SK-N-MC (cell line): ENCODE measurements at places on chromosomes 4 and X.
A peak's percentile ranks its signal among the peaks of the same experiment; 100 is the strongest.

DNA sequence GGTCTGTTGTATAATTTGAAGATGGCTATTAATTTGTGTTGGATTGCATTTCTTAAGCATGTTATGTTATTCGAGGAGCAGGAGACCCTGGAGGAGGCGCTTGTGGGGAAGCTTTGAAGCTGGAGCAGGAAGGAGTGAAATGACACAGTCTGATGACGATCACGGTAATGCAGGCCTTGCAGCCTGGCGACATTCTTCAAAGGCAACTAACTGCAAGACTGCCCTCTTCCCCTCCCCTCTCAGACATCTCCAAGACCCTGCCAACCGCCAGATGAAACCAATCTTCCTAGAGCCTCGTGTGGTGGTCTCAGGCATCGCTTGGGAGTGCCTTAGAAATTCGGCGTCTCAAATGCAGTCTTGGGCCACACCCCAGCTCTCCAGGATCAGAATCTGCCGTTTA is 16.1 kb downstream of the CLCN4 start:
- DNase-seq, result no peak

GRCh38 chr4:63906660-63907183 is 502.5 kb downstream of the TECRL start:
- DNase-seq, result no peak

GRCh38 chr4:158766434-158767044 is 2.3 kb upstream of the FNIP2 start:
- DNase-seq, result no peak

DNA sequence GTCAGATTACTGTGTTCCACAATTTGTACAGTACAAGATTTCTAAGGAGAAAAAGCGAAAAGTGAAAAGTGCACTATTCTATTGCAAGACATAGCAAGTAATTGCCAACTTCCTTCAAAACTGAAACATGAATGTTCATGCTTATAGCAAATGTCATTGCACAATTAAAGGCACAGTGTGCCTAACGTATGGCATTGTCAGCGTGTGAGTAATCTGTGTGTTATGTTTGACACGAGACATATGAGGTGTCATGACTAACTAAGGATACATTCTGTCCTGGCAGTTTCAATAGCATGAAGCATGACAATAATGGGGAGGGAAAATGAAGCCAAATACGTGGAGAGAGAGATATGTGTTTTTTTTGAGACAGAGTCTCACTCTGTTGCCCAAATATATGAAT is 33.6 kb upstream of the TBC1D9 start:
- no peak for DNase-seq

- DNase-seq, result no peak
These were observed 1.3 kb downstream of the MTHFD2L start for GRCh38 chr4:74159143-74159709.

DNA sequence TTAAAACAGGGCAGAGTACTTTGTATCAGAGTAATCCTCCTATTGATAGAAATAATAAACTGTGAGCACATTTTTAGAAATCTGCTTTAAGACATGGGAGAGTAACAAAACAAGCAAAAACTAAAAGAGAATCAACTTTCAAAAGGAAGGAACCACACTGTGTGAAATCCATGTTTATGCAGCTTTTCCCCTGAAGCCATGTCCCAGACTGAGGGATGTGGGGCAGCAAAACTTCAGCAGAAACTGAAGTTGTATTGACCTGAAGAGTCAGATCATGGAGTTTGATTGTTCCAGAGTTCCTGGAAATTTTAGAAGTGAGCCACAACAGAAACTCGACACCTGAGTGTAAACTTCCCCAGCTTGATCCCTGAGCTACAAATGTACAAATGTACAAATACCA is 53.2 kb downstream of the COMMD8 start:
- no peak for DNase-seq

DNA sequence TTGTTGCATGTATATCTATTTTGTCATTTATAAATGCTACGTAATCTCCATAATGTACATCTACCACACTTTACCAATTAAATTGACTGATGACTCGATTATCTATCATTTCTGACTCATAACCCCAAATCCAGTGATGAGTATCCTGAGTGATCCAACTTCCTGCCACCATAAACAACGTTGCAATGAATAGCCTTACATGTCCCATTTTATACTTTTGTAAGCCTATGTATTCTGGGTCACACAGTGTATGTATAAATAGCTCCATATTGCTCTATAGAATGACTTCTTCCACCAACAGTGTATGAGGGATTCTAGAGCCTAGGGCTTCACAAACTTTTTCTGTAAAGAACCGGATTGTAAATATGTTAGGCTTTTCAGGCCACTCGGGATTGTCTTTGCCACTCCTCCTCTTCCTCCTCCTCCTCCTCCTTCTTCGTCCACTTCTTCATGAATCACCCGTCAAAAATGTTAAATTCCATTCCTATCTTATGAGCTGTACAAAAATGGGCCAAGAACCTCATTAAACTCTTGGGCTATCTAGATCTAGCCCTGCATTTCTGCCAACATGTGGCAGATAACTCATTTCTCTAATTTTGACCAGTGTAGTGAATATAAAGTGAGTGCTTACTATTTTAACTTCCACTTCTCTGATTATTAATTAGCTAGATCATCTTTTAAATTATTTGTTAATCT is 672.2 kb upstream of the AMOT start:
- no peak for DNase-seq

GRCh38 chr4:153763404-153763803 is 3.6 kb upstream of the RNF175 start:
- no peak for DNase-seq

GRCh38 chr4:182600093-182600492 is 317.1 kb downstream of the DCTD start:
- DNase-seq, result no peak

GRCh38 chrX:38881727-38882126 is 80.5 kb downstream of the MID1IP1 start:
- no peak for DNase-seq

DNA sequence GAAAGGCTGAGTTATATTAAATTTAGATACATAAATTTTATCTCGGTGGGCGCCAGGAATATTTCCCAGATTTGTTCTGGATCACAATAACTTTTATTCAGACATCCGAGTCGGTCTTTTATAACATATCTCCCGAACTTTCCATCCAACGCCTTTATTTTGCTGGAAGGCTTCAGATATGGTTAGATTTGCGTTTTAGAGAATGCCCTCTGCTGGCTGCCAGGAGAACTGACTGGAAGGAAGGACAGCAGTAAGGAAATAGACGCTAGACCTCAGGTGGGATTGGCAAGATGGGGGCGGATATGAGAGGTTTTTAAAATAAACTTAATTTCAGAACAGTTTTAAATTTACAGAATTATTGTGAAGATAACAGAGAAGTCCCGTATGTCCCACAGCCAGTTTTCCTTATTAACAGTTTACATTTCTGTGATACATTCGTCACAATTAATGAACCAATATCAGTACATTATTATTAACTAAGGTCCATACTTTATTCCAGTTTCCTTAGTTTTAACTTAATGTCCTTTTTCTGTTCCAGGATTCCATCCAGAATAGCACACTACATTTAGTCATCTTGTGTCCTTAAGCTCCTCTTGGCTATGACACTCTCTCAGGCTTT is 4.6 kb upstream of the KANTR start:
- peak; percentile 56 for DNase-seq

DNA sequence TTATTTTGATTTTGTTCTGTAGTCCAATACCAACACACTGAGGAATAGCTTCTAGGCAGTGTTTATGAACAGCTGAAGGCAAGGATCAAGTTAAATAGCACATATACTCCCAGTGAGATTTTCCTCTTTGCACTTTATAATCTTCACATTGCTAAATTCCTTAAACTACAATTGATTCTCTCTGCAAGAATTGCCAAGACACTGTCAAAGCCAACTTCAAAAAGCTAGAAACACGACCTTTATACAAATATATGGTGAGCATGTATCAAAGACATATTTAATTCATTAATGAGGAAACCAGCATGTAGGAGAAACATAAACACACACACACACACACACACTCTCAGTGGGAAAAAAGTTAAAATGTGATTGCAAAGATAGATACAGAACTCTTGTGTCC is 86.4 kb upstream of the FAM9C start:
- DNase-seq, result no peak

DNA sequence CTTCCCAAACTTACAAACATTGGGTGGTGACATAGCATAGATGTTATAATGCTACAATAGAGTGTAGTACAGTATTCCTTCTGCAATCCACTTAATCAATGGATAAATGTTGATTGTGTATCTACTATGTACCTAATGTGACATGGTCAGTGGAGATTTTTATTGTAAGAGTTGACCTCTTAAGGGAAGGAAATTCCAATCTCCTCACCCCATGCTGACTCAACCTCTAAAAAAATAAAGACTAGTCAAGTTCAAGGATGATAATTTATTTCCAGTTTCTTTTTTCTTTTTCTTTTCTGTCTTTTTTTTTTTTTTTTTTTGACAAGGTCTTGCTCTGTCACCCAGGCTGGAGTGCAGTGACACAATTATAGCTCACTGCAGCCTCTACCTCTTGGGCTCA is 206.5 kb upstream of the STS start:
- DNase-seq, result no peak

DNA sequence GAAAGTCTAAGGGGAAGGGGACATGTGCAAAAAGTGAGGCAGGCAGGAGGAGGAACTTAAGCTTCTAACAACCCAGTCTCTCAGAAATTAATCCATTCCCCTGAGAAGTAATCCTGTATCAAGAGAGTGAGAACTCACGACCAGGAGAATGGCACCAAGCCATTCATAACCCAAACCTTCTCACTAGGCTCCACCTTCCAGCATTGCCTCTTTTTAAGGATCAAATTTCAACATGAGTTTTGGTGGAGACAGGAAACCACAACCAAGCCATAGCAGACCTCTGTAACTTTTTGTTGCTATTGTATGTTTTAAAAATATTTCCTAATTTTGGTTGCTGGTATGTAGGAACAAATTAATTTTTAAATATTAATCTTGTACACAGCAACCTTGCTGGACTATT is 32.8 kb downstream of the PASD1 start:
- DNase-seq, result peak; percentile 26

GRCh38 chr4:112736718-112737135 is 99.8 kb downstream of the LARP7 start:
- DNase-seq, result no peak

DNA sequence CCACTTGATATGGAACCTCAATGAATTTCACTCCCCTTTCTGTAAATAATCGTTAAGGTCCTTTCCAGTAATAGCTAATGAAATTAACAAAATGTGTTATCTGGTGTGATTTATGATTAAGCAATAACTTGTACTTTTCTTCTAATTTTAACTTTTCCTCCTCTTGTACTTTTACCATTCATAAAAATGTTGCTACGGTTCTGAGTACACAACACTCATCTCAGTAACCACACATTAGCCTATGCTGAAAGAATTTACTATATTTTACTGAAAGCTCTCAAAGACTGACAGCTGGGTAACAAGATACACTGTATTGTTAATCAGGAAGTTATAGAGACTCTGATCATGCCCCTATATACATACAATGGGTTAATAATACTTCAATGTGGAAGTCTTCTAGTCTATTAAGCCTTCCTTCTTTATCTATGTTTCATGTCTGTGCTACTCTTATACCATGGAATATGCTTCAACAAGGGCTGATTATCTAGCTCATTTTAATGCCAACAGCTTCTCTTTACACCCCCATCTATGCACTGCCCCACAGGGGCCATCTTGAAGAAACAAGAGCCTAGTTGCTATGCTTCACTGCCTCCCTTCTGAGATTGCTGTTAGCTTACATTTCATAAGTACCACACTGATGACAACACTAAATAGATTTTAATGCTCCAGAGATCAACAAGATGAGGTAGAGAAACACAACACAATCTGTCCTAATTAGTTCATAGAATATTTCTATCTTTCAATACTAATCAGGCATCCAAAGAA is 39.1 kb downstream of the LAMP2 start:
- no peak for DNase-seq

DNA sequence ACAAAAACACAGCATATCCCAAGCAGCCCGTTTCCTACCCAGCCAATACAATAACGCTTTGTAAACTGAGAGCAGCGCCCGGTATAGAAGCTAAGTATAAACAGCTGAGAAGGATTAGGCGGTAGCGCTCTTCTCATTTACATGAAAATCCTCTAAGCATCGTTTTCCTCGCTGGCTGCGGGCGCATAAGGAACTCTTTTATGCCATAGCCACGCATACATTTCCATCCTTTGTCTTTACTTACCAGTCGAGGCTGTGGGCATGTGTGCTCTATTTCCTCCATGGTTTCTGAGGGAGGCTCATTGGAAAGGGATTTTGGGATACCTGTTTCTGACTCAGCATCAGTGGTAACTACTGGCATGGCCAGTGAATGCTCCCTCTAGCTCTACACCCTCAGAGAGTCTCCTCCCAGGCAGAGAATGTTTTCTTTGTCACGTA is 383 bp downstream of the PCYT1B start:
- DNase-seq, result no peak

DNA sequence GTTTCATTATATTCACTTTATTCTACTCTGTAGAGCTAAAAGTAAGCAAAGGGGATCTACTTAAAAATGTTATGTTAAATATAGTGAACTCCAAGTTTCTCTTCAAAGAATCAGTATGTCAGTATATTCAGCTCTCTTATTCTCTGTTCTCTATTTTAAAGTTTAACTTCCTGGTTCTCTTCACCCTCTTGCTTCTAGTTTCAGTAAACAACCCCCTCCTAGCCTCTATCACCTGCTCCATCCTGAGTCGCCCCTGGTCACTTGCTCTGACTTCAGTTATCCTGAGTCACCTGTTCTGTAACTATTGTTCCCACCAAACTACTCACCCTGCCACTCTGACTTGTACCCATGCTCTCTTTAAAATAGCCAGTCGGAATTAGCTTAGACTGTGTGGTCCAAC is 180.9 kb upstream of the AADAT start:
- no peak for DNase-seq

DNA sequence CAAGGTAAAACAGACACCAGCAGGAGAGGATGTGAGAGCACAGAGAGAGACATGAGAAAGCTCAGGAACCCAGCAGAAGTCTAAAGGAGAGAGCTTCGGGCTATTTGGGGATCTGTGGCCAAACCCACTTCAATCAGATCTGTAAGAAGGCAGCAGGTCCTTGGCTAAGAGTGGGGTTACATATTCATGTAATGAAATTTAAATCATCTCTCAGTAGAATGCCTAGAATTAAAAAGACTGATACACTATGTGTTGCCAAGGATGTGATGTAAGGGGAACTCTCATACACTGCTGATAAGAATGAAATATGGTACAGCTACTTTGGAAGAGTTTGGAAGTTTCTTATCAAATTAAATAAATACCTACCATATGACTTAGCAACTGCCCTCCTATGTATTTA is 35.8 kb downstream of the PDE5A start:
- DNase-seq, result no peak

- DNase-seq, result no peak
These were observed 35.4 kb upstream of the BCLAF3 start for GRCh38 chrX:20026278-20026677.

DNA sequence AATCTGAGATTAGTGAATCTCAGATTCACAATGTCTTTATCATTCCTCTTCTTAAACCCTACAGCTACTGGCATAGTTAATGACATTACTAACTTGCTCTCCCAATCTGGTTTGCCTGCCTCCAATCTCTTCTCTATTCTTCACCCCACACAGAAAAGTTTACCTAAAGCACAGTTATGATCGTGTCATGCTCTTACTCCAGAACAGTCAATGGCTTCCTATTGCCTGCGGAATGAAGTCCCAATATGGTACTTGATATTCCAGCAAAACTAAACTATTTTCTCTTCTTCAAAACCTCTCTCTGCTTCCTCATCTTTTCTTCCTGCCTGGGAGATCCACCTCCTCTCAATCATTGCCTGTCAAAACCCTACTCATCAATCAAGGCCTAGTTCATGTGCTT is 3.4 kb upstream of the PRPS1 start:
- DNase-seq, result no peak
